ENCODE measurements at places on chromosomes 5 and 9. TPM values are rescaled to one million over a fixed set of nuclear protein-coding genes. Genes with fewer than 3 reads are reported as not detected.

- H3K36me3 ChIP-seq: peaks cover 3% of the 10 kb centered on the region
- peaks cover 10% of the 10 kb centered on the region for H3K4me1 ChIP-seq
- no peak for DNase-seq
- H3K27me3 ChIP-seq: peaks cover 71% of the 10 kb centered on the region
- H3K4me3 ChIP-seq: no peak overlapping the region
Measured at GRCh38 chr5:3593771-3594509, 1.7 kb upstream of the IRX1 start.

Gene ARHGEF28
- total RNA-seq: not detected

Gene ABLIM3
- not detected for total RNA-seq

- no peak overlapping the region for H3K4me3 ChIP-seq
- no peaks in the 10 kb centered on the region for H3K36me3 ChIP-seq
- no peak for DNase-seq
- H3K4me1 ChIP-seq: no peaks in the 10 kb centered on the region
- no peaks in the 10 kb centered on the region for H3K27me3 ChIP-seq
Measured at GRCh38 chr9:92576175-92576574, 40.4 kb upstream of the ECM2 start.

DNA sequence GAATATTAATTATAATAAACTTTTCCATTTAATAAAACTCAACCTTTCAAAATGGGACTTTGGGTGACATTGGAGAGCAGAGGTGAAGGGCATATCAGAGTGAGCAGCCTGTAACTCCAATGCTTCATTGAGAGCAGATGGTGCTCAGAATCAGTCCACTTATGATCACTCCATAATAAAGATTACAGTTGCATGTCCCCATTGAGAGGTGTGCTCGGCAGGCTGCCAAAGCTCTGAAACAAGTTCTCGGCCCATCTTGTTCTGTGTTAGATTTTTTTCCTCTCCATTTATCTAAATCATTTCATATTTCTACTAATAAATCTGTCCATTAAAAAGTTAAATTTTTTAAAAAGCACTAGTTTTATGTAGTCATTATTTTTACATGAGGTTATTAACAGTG, 1786.4 kb upstream of the WWC1 start:
- H3K27me3 ChIP-seq: no peaks in the 10 kb centered on the region
- H3K4me1 ChIP-seq: no peaks in the 10 kb centered on the region
- DNase-seq: no peak
- H3K4me3 ChIP-seq: no peak overlapping the region
- no peak overlapping the region for H3K27ac ChIP-seq
- no peaks in the 10 kb centered on the region for H3K36me3 ChIP-seq

GRCh38 chr9:28301281-28301680, 728.0 kb upstream of the C9orf72 start:
- H3K4me3 ChIP-seq: no peak overlapping the region
- no peak for DNase-seq
- H3K27me3 ChIP-seq: no peaks in the 10 kb centered on the region
- H3K4me1 ChIP-seq: no peaks in the 10 kb centered on the region
- H3K27ac ChIP-seq: no peak overlapping the region

Gene FAM153A
- total RNA-seq: 65.4 TPM

DNA sequence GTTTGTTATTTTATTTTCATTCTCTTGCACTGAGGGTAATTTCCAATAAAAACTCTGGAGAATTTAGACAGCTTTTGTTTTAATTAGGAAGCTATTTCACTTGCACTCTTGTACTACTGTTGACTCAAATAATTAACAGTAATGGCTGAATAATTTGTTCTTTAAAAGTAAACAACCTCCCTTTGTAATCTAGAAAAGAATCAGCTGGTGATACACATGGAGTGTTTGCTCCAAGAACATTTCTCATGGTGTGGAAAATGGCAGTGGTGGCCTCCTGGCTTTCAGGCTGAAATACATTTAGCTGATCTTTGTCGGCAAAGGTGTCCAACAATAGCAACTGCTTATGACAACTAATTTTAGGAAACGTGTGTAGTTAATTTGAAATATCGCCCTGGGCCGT, 129.4 kb downstream of the C9orf152 start:
- no peak overlapping the region for H3K27ac ChIP-seq
- H3K4me3 ChIP-seq: no peak overlapping the region
- H3K4me1 ChIP-seq: peaks cover 7% of the 10 kb centered on the region
- DNase-seq: no peak

GRCh38 chr5:181044093-181044599, 4.1 kb downstream of the BTNL9 start:
- H3K27me3 ChIP-seq: peaks cover 35% of the 10 kb centered on the region
- no peak overlapping the region for H3K4me3 ChIP-seq
- no peaks in the 10 kb centered on the region for H3K4me1 ChIP-seq
- DNase-seq: no peak

DNA sequence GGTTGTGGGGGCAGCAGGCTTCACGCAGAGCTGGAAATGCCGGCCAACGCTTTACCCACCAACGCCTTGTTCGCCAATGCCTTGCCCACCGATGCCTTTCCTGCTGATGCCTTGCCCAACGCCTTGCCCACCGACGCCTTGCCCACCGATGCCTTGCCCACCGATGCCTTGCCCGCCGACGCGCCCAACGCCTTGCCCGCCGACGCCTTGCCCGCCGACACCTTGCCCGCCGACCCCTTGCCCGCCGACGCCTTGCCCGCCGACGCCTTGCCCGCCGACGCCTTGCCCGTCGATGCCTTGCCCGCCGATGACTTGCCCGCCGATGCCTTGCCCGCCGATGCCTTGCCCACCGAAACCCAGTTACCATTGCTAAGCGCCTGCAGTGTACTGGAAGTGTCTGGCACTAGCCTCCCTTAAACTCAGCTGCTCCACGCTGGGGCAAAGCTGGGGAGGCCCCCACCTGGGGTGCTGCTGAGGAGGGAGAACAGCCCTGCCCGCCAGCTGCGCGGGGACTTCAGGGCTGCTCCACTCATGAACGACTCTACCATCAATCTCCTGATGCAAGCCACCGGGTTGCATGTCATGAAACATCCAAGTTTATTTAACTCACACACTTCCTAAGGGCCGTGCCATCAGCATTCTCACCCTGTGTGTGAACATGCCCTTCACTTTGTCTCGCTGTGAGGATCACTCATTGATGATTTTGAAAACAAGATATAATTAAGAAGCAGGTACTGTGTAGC, 1.8 kb downstream of the SLC6A18 start:
- no peak overlapping the region for H3K4me3 ChIP-seq
- peaks cover 11% of the 10 kb centered on the region for H3K4me1 ChIP-seq
- no peak overlapping the region for H3K27ac ChIP-seq
- peaks cover 23% of the 10 kb centered on the region for H3K27me3 ChIP-seq

GRCh38 chr9:16266648-16267276, 603.7 kb downstream of the BNC2 start:
- H3K27ac ChIP-seq: no peak overlapping the region
- no peaks in the 10 kb centered on the region for H3K36me3 ChIP-seq
- H3K27me3 ChIP-seq: no peaks in the 10 kb centered on the region
- H3K4me1 ChIP-seq: peaks cover 5% of the 10 kb centered on the region

DNA sequence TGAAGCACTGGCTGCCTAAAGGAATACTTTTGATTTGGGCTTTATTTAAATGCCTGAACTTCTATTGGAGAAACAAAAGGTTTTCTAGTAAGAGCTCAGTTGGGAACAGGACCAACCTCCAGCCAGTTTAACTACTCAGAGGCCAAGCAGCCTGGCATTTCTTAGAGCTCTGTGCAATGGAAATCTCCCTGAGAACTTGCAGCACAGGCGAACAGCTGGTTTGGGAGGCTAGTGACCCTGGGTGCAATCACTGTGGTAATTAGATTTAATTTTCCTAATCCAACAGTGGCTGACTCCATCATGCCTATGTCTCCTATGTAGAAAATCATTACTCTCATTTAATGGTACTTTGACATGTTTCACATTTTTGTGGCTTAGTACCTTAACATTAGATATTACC, 1.0 kb upstream of the CDH6 start:
- peaks cover 8% of the 10 kb centered on the region for H3K4me1 ChIP-seq
- H3K4me3 ChIP-seq: no peak overlapping the region
- H3K36me3 ChIP-seq: no peaks in the 10 kb centered on the region
- H3K27me3 ChIP-seq: peaks cover 35% of the 10 kb centered on the region
- H3K27ac ChIP-seq: no peak overlapping the region
- DNase-seq: no peak

Gene SAPCD2
- 13.5 TPM for total RNA-seq

GRCh38 chr5:35223787-35224395, 6.4 kb downstream of the PRLR start:
- no peak for DNase-seq
- H3K27ac ChIP-seq: no peak overlapping the region
- H3K4me1 ChIP-seq: no peaks in the 10 kb centered on the region
- peaks cover 37% of the 10 kb centered on the region for H3K27me3 ChIP-seq

Gene BSPRY
- total RNA-seq: 8.2 TPM

DNA sequence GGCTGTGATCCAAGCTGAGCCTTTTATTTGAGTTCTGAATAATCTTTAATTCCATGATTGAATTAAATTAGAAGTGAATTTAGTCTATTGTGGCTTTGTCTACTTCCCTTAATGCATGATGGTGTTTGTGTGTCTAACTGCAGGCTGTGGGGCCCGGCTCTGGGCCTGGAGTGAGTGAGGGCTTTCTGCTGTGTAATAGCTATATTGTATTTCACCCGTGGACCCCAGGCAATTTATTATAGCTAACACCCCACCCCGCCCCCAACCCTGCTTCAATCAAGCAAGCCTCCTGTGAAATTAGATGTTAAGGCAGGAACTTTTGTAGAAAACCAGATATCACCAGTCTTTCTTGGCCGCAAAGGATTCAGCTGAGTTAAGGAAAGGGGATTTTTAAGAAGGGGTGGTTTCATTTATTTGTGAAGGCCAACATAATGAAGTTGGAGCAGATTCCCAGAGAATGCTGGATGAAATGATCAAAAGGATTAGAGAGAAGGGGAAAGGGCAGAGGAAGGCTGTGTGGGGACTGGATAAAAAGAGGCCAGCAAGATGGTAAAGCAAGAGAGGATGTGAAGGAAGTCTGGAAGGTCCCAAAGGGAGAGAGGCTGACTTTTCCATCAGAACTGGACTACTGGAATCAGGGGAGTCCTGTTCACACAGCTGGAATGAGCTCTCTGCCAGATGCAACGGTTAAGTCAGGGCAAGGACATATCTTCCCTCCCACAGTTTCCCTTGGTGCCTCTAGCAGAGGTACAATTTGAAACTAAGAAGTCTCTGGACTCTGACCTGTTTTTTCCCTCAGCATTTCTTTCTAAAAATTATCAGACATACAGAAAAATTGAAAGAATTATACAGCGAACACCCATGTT, 125.3 kb upstream of the SAP30L start:
- no peak overlapping the region for H3K27ac ChIP-seq
- DNase-seq: no peak

GRCh38 chr5:33343676-33344327, 97.0 kb upstream of the TARS1 start:
- H3K4me3 ChIP-seq: no peak overlapping the region
- H3K27me3 ChIP-seq: peaks cover 2% of the 10 kb centered on the region
- no peaks in the 10 kb centered on the region for H3K4me1 ChIP-seq
- H3K27ac ChIP-seq: no peak overlapping the region
- no peaks in the 10 kb centered on the region for H3K36me3 ChIP-seq
- no peak for DNase-seq

GRCh38 chr9:79166005-79166404, 405.8 kb upstream of the TLE4 start:
- H3K4me3 ChIP-seq: no peak overlapping the region
- H3K36me3 ChIP-seq: no peaks in the 10 kb centered on the region
- peaks cover 5% of the 10 kb centered on the region for H3K4me1 ChIP-seq
- H3K27me3 ChIP-seq: peaks cover 2% of the 10 kb centered on the region
- DNase-seq: no peak
- no peak overlapping the region for H3K27ac ChIP-seq

Gene SPATA31C1
- not detected for total RNA-seq

Gene ST8SIA4
- 34.1 TPM for total RNA-seq
